ENCODE measurements at places on chromosomes 16 and 17.

DNA sequence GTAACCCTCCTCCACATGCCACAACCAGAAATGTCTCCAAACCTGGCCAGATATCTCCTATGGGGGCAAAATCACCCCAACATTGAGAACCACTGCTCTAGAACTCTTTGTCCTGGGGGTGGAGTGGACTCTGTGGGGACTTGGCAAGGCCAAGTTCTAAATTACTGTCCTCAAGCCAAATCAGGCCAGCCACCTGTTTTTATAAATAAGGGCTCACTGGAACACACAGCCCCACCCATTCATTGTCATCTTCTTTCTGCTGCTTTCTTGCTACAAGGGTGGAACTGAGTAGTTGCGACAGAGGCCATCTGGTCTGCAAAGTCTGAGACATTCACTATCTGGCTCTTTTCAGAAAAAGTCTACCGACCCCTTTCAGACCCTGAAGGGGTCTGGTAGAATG, 26.8 kb upstream of the TMEM220 start:
- DNase-seq = no peak
- no peaks in the 10 kb centered on the region for H3K27me3 ChIP-seq
- H3K36me3 ChIP-seq = no peaks in the 10 kb centered on the region
- no peak overlapping the region for H3K27ac ChIP-seq
- peaks cover 7% of the 10 kb centered on the region for H3K4me1 ChIP-seq

- no peaks in the 10 kb centered on the region for H3K4me1 ChIP-seq
- no peak overlapping the region for H3K4me3 ChIP-seq
- DNase-seq = peak; percentile 98
- H3K27ac ChIP-seq = no peak overlapping the region
- no peaks in the 10 kb centered on the region for H3K27me3 ChIP-seq
These were observed 31.3 kb downstream of the ZCCHC14 start for GRCh38 chr16:87461466-87461991.

DNA sequence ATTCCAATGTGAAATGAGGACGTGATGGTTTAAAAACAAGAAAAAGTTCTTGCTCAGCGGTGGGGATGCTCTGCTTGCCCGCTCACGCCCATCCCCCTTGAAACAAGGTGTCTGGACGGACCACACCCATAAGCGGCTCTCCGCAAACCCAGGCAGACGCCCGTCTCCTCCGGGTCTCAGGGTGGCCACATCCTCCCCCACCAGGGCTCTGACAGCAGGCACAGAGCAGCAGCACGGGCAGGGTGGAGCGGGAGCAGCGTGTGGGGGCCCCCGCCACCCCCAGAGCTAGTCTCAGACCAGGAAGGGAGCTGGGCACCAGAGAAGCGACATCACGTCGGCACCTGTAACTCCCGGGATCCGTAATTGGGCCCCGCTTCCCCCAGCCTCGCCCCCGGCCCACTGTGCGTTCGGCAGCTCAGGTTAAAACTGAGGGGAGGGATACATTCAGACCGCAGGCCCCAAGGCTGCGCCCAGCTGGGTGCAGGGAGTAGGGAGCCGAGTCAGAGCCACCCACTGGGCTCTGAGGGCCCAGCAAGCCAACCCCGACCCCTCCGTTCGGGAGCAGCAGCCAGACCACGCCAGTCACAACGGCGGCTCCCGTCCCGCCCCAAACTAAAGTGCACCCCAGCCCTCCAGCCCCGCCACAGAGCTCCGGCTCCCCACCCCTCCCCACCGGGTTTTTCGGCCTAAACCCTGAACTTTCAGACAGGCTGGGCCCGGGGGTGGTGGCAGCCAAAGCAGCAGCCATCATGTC, 22.0 kb downstream of the CLUH start:
- no peak for DNase-seq
- no peak overlapping the region for H3K27ac ChIP-seq
- no peak overlapping the region for H3K4me3 ChIP-seq

- no peak overlapping the region for H3K27ac ChIP-seq
- H3K4me1 ChIP-seq = peaks cover 7% of the 10 kb centered on the region
- no peaks in the 10 kb centered on the region for H3K36me3 ChIP-seq
- peak overlapping the region; percentile 68 for H3K4me3 ChIP-seq
These were observed 490 bp downstream of the GID4 start for GRCh38 chr17:18039535-18040260.

DNA sequence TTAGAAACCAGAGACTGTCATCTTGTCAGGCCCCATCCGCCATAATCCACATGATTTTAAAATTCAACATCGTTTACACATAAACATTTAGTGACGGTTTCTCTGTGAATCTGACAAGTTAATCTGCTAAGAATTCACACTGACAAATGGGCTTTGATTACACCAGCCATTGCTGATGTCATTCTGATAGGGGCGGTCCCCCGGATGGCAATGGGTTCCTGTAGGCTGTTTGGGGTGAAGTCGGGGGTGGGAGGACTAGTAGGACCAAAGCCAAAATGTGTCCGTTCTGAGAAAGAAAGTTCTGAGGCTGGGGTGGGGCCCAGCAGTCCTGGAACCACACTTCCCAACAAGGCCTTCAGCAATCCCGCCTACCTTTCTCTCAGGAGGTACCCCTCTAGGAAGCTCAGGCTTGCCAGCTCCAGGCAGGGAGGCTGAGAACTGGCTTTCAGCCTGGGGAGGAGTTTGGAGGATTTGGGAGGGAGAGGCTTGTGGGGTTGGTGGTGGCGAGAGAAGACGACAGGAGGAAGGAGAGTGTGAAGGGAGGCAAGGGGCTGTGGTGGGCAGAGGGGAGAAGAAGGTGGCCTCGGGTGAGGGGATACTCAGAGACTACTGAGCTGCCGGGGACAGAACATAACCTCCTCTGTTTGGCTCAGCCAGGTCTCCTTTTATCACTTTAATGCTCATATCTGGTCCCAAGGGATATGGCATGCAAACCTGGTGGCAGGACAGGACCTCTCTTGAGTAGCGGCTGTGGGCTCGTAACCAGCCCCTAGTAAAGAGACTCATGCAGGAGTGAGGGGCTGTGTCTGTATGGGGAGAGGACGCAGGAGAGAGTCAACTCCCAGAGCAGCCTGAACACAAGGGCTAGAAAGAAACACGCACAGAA, 8.6 kb downstream of the HIC1 start:
- peak overlapping the region; percentile 22 for H3K27ac ChIP-seq
- no peaks in the 10 kb centered on the region for H3K27me3 ChIP-seq
- H3K4me3 ChIP-seq = no peak overlapping the region

- H3K27me3 ChIP-seq = no peaks in the 10 kb centered on the region
- H3K4me1 ChIP-seq = peaks cover 5% of the 10 kb centered on the region
- no peaks in the 10 kb centered on the region for H3K36me3 ChIP-seq
- no peak overlapping the region for H3K27ac ChIP-seq
- H3K4me3 ChIP-seq = no peak overlapping the region
- DNase-seq = peak; percentile 96
These were observed 789.9 kb upstream of the KIF2B start for GRCh38 chr17:53032861-53033271.

GRCh38 chr17:51580869-51581268, 320.5 kb downstream of the UTP18 start:
- no peaks in the 10 kb centered on the region for H3K27me3 ChIP-seq
- no peaks in the 10 kb centered on the region for H3K4me1 ChIP-seq
- H3K27ac ChIP-seq = no peak overlapping the region
- H3K4me3 ChIP-seq = no peak overlapping the region
- H3K36me3 ChIP-seq = no peaks in the 10 kb centered on the region

DNA sequence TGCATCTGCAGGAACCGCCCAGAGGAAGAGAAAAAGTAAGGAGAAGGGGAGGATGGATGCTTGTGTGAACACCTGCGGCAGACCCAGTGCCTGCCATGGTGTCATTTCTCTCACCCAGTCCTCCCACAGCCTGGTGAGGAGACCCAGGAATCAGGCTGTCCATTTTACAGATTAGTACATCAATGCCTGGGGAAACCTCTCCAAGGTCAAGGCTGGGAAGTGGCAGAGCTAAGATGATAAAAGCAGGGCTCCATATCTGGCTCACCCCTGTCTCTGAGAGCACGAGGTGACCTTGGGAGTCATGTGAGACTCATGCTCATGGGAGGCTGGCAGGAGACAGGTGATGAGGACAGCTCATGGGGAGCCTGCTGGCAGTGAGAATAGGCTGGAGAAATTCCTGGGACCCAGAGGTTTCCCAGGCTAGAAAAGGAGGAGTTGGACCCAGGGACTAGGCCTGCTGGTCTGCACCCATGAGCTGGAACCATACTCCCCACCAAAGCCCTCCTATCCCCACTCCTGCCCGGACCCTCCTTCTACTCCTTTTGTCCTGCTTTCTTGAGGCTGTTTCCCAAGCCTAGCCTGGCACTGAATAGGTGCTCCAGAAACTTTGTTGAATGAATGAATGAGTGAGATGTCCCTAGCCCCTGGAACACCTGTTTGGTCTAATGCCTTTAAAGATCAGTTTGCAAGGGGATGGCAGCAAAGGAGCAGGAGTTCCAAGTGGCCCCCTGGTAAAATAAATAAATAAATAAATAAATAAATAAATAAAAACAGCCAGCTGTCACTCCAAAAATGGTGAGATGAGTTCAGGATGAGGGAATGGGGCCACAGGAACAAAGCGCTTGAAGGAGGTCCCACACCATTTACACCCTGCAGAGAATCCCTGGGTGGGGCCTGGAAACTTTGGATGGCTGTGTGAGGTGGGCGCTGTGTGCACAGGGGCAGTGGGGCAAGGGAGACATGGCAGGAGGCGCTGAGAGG, 1.6 kb downstream of the ZNF629 start:
- peaks cover 1% of the 10 kb centered on the region for H3K36me3 ChIP-seq
- no peak overlapping the region for H3K4me3 ChIP-seq
- H3K27me3 ChIP-seq = no peaks in the 10 kb centered on the region
- H3K27ac ChIP-seq = no peak overlapping the region

DNA sequence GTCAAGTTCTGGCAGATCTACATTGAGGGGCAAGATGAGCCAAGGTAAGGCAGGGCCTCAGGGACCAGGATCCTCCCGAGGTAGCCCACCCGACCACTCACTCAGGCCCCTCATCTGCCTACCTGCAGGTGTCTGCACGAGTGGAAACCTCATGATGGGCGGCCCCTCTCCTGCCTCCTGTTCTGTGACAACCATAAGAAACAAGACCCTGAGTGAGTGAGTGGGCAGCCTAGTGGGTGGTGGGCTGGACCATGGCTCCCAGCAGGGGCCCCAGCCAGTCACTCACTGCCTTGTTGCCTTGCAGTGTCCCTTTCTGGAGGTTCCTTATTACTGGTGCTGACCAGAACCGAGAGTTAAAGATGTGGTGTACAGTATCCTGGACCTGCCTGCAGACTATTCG, 5.4 kb downstream of the EDC4 start:
- peaks cover 4% of the 10 kb centered on the region for H3K4me1 ChIP-seq
- no peak for DNase-seq
- H3K27me3 ChIP-seq = no peaks in the 10 kb centered on the region
- no peak overlapping the region for H3K4me3 ChIP-seq

- H3K4me3 ChIP-seq = no peak overlapping the region
- H3K4me1 ChIP-seq = peaks cover 3% of the 10 kb centered on the region
- no peaks in the 10 kb centered on the region for H3K27me3 ChIP-seq
- no peaks in the 10 kb centered on the region for H3K36me3 ChIP-seq
- H3K27ac ChIP-seq = no peak overlapping the region
These were observed 14.2 kb downstream of the RNF112 start for GRCh38 chr17:19424934-19425868.

- no peak overlapping the region for H3K4me3 ChIP-seq
- DNase-seq = no peak
These were observed 2.0 kb downstream of the PTX4 start for GRCh38 chr16:1486551-1487390.

GRCh38 chr17:2222901-2223616, 80.5 kb downstream of the SMG6 start:
- no peak overlapping the region for H3K4me3 ChIP-seq
- no peaks in the 10 kb centered on the region for H3K36me3 ChIP-seq
- no peak overlapping the region for H3K27ac ChIP-seq
- no peaks in the 10 kb centered on the region for H3K4me1 ChIP-seq

DNA sequence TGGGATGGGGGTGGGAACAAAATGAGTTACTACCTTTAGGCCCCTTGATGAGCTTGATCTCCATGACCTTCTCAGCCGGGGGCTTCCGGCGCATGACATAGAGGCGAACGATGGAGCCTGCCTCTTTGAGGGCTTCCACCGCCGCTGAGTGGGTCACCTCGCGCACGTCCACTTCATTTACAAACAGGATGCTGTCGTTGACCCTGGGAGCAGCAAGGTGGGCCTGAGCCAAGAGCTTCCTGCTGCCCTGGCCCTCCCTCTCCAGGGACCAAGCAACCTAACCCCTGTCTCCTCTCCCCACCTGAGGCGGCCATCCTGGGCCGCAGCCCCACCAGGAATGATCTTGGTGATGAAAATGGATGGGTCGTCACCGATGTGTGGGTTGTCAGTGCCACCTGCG, 16.2 kb downstream of the DLG4 start:
- no peak overlapping the region for H3K27ac ChIP-seq
- H3K27me3 ChIP-seq = no peaks in the 10 kb centered on the region
- peaks cover 3% of the 10 kb centered on the region for H3K36me3 ChIP-seq

DNA sequence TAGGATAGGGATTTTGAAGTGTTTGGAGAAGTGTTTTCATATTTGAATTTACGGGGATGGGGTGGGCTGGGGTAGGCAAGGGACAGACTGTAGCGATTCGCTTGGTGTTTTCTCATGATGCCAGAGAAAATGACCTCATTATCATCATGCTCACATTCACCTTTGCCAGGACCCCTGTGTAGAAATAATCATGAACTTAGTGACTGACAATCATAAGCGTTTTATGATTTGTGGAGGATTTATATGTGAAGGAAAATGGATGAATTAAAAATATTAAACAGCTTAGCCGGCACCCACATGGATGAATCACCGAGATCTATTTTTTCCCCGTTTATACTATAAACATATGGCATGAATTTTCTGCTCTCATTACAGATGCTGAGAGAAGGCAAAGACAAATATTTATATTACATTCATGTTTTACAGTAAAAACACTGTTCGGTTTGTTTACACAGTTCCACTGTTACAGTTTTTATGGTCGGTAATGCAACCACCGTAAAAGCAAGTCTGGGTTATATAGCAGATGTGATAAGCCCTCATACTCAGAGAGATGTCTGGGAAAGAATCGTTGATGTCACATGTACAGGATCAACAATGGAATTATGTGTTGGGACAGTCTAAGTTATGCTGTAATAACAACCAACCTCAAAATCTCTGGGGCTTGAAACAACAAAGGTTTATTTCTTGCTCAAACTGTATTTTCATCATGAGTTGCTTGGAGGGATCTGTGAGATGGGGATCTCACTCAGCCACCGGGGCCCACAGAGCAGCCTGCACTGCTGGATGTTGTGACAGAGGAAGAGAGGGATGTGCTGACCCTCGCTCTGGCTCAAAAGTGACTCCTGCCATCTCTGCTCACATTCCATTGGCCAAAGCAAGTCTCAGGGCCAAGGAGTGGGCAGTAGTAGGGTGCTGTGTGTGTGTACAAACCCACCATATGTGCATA, 85.1 kb downstream of the WWOX start:
- H3K36me3 ChIP-seq = no peaks in the 10 kb centered on the region
- H3K4me1 ChIP-seq = no peaks in the 10 kb centered on the region
- no peak overlapping the region for H3K4me3 ChIP-seq

Data from mesendoderm (in vitro differentiated cells).